Right lung (tissue), 10 donors: ENCODE measurements at places on chromosomes 6 and 20. TPM values are rescaled to one million over a fixed set of nuclear protein-coding genes. Genes with fewer than 3 reads are reported as not detected.

DNA sequence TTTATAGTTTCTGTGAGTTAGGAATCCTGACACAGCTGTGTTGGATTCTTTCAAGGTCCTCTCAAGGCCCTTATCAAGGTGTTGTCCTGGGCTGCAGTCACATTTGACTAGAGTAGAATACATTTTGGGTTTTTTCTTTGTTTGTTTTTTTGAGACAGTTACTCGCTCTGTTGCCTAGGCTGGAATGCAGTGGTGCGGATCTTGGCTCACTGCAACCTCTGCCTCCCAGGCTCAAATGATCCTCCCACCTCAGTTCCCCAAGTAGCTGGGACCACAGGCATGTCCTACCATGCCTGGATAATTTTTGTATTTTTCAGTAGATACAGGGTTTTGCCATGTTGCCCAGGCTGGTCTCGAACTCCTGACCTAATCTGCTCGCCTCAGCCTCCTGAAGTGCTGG lies 15.7 kb downstream of the NFYA start:
- no peak for DNase-seq

VPS16 gene
- polyA plus RNA-seq = 40.2 TPM

GRCh38 chr6:135880066-135880972 lies 28.8 kb downstream of the PDE7B start:
- no peak for DNase-seq

TMEM217 gene
- polyA plus RNA-seq = 2.3 TPM

- no peak for DNase-seq
Observed at GRCh38 chr6:163922562-163922961, 508.0 kb downstream of the QKI start.

- DNase-seq = no peak
Observed at GRCh38 chr6:41228616-41229015, 467 bp downstream of the TREML4 start.

DNA sequence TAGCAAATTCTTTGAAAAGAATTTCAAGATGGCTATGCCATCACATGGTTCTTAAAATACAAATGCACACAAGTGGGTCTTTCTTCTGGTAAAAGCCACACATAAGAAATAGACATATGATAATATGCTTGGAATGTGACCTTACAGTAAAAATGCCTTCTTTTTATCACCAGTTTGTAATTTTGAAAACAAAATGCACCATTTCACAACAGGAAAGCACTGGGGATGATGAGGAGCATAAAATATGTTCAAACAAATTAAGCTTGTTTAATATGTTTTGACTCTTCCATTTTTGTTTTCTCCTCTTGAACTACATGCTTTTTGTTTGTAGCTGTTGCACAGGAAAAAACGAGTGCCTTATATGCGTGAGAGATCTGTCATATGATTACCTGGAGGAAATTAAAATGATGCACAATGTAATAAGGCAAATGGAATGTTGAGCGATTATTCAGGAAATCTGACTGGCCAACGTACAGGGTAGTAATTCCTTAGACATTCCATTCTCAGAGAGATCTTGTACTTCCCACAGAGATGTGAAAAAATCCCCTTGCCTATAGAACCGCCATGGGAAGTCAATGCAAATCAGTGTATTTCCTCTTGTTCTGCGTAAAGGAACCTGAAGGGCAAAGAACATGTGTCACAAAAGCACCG lies 911.6 kb downstream of the TFAP2A start:
- DNase-seq = no peak

DNA sequence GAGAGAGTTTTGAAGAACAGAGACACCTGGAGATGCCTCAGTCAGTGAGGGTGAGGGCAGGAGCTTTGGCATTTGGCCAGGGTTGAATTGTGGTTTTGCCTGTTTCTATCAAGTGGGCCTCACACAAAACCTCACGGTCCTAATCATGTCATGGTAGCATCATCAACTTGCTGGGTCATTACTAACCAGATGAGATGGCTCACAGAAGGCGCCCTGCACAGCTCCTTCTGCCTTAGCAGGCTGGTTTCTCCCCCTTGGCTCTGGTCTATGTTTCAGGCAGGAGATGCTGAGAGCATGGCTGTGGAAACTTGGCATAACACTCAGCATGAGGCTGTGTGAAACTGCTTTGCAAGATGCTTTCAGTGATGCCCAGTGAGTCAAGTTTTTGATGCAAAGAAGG lies 99.3 kb downstream of the LRRC1 start:
- no peak for DNase-seq

TTK gene
- polyA plus RNA-seq = 13.1 TPM

- peak; percentile 38 for DNase-seq
Observed at GRCh38 chr6:37940074-37940847, 120.7 kb downstream of the ZFAND3 start.

VIP gene
- polyA plus RNA-seq = 3.5 TPM

DNA sequence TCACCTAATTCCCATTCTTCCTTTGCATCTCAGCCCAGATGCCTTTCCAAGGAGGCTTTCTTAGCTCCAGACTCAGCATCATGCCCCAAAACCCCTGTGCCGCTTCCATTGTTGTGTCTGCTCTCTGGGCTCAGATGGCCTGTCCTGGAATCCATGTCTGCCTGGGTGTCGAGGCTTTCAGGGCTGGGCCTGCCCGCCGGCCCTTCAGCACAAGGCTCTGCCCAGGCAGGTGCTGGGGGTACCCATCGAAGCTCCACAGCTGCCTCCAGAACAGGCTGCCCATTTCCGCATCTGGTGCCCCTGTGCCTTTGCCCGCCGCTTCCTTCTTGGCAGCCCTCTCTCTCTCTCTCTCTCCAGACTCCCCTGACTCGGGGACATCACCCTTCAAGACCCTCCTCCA lies 1.2 kb downstream of the CPXM1 start:
- no peak for DNase-seq

WFDC5 gene
- not detected for polyA plus RNA-seq

DNA sequence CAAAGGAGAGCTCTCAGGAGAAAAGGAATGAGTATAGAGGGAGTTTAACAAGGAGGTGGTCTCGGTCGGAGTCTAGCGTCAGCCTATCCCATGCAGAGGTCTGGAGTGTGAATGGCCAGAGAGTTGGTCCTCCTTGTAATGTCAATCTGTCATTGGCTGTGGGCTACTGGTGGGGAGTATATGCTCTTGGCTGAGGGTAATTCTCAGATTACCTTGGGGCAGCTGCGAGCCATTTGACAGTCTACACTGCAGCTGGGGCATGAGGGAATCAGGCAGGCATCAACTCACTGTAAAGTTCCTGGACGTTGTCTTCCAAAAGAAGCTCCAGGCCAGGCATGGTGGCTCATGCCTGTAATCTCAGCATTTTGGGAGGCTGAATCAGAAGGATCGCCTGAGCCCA lies 48.1 kb downstream of the EBF4 start:
- no peak for DNase-seq

GRCh38 chr20:56766528-56766927 lies 137.4 kb downstream of the TFAP2C start:
- DNase-seq = no peak

GRCh38 chr6:87282743-87283142 lies 39.6 kb upstream of the SMIM8 start:
- no peak for DNase-seq

- DNase-seq = no peak
Observed at GRCh38 chr6:149267072-149267471, 50.4 kb upstream of the TAB2 start.

HLA-DQB2 gene
- 1.1 TPM for polyA plus RNA-seq

MCHR2 gene
- polyA plus RNA-seq = not detected

DNA sequence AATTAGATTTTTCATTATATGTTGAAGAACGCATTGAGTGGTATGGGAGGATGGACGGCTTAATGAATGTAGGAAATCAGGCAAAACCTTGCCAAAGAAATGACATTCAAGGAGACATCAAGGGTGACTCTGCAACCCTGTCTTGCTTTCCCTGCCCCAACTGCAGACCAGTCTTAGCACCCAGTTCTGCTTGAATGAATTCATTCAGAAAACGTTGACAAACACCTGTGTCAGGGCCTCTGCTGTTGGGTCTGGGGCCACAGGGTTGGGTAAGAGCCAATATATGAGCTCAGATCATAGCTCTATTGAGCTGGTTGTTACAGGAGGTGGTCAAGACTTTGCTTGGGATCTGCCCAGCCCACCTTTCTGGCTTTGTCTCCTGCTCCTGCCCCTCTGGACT lies 7.7 kb upstream of the ASXL1 start:
- DNase-seq = no peak

GRCh38 chr6:44043479-44044153 lies 83.6 kb downstream of the MRPL14 start:
- no peak for DNase-seq

DNA sequence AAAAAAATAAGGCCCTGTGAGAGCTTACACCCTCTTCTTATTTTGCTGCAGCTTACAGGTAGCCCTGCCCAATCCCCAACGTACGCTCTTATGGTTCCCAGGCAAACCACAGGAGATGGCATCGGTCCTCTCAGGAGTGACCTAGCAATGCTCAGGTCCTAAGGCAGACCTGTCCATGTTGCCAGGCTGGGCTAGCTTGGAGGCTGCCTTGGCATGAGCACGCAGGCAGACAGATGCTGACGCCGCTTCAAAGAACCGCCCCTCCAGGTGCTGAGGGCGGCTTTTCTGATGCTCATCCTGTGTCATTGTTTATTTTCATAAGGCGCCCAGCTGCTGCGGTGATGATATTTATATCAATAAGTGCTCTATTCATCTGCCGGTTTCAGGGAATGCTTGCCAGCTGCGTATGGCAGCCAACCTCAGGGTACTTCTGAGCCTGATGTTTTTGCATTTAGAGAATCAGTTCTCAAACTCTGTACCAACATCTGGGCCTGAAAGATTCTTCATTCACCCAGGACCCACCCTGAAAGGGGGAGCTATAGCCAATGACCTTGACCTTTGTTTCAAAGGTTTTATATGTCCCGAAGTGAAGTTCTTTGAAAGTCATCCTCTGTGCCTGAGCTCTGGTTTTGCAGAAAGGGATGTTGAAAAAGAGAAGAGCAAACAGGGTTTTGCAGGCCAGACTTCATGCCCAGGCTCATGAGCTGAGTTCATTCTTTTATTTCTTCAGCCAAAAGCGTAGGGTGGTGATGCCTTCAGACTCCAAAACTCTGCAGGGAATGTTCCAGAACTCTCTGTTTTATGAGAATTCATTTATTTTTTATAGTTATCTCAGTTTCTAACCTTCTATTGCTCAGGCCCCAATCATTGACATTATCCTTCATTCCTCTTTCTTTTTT lies 475.6 kb upstream of the CHD6 start:
- no peak for DNase-seq

DNA sequence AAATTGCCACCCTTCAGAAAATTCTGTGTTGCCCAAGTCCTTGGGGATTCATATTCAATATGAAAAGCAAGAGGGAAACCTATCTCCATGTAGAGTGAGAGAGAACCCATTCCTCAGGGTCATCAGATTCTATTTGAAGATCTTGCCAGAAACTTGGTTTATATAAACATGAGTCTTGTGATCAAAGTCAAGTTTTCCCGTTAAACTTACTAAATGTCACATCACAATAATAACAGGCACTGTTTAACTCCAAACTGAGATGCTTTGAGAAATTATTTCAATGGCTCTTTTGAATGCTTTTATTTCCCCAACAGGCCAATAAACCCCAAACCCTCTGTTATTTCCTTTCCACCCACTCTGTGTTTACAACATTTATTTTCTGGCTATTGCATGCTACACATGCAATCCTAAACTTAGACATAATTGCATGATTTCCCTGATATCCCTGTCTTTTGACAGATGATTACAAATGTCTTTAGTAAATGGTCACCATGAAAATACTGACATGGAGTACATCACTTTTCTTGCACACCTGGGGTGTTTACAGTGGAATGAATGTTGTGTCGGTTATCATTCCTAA lies 31.1 kb upstream of the SSTR4 start:
- DNase-seq = no peak

- DNase-seq = no peak
Observed at GRCh38 chr20:25032478-25033264, 25.3 kb downstream of the ACSS1 start.

DNA sequence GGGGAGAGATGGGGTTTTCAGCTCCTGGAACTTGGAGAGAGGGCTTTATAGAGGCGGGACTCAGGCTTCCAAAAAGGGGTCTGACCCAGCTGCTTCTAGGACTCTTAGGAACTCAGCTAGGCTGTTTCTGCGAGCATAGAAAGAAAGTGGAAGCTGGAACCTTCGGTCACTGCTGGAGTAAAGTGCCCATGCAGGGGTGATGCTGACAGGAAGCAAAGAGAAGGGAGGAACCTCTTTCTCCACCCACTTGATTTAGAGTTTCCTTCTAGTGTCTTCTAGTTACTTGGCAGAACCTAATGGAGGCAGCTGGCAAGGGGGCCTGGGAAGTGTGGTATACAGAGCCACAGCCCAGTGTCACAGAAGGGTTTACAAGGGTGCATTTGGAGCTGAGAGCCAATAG lies 283.6 kb downstream of the QKI start:
- no peak for DNase-seq

EYA2 gene
- 1.3 TPM for polyA plus RNA-seq

DNA sequence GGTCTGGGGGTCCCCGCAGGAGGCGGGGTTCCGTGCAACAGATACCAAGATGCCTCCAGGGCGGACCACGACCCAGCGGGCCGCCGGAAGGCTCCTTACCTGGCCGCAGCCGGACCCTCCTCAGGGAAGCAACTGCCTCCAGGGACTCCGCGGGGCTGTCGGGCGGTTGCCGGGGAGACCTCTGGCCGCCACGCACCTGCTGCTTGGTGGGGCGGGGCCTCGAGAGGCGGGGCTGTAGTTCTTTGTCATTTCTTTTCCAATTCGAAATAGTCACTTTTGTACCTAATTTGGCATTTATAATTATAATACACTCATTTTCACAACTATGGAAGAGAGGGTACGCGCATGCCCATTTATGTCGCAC lies 647 bp downstream of the AK9 start:
- peak; percentile 39 for DNase-seq

GRCh38 chr20:20895537-20895936 lies 183.1 kb upstream of the RALGAPA2 start:
- no peak for DNase-seq

GRCh38 chr6:37845026-37845911 lies 25.7 kb downstream of the ZFAND3 start:
- DNase-seq = no peak

- no peak for DNase-seq
Observed at GRCh38 chr20:36506253-36506652, 35.1 kb upstream of the MYL9 start.

DNA sequence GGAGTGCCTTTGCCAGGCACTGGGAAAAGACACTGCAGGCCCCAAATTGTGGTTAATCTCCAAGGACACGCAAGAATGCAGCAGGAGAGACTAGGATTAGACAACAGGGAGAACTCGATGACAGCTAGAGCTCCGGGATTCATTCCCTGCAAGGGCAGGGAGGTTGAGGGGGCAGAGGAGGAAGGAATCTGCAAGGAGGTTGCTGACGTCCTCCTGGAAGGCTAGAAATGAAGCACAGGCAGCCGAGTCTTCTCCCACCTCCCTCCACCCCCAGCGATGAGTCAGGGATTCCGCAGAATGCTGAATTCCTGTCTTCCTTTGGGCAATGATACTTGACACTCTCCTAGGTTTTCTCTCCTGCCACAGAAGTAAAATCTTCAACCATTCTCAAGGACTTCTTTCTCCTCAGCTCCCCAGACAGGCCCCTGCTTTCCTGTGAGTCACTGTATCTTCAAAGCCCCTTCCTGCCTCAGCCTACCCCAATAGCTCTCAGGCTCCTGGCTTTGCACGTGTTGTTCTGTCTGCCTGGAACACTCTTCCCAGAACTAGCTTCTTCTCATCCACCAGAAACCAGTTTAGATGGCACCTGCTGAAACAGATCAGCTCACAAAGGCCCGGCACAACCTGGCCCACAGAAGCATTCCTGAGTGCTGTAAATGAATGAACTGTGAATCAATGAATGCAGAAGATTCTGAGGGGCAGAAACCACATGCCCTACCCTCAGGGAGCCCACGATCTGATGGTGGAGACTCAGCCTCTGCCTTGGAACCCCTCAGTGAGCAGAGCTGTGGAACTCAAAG lies 85.6 kb downstream of the MRPL14 start:
- DNase-seq = no peak

PI3 gene
- not detected for polyA plus RNA-seq

UNC5CL gene
- polyA plus RNA-seq = 5.5 TPM

DTNBP1 gene
- 17.2 TPM for polyA plus RNA-seq
